Activated T-helper 17 cell treated with anti-CD3 and anti-CD28 coated beads, Interleukin-2, amount 50 U/mL, for 72 hours (primary cell): ENCODE measurements at places on chromosomes 3 and 15.

GRCh38 chr3:176447369-176447768 is 749.9 kb downstream of the TBL1XR1 start:
- no peak for ATAC-seq

GRCh38 chr3:114437897-114438296 is 144.1 kb downstream of the TIGIT start:
- no peak for ATAC-seq

- no peak for ATAC-seq
Observed at GRCh38 chr3:168951368-168951767, 712.1 kb downstream of the MECOM start.

DNA sequence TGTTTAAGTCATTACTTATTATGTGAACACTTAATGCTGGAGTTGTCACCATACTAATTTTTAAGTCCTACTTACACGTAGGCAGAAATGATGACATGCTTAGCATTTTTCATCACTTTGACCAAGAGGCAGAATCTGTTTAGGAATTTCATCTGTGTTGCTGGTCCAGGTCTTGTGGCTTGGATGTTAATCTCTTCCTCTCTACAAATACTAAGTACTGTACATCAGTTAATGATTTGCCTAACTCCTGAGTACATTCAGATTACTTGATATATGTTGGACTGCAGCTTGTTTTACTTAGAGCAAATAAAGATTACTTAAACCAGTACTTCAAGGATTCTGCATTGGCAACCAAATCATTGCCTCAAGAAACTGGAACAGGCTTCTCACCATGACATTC is 8.6 kb downstream of the SNRK start:
- no peak for ATAC-seq

- ATAC-seq, result no peak
Observed at GRCh38 chr3:17607905-17608304, 134.5 kb downstream of the TBC1D5 start.

GRCh38 chr3:110664148-110664547 is 407.5 kb upstream of the NECTIN3 start:
- no peak for ATAC-seq
